ENCODE measurements at places on chromosomes 1 and 21.

DNA sequence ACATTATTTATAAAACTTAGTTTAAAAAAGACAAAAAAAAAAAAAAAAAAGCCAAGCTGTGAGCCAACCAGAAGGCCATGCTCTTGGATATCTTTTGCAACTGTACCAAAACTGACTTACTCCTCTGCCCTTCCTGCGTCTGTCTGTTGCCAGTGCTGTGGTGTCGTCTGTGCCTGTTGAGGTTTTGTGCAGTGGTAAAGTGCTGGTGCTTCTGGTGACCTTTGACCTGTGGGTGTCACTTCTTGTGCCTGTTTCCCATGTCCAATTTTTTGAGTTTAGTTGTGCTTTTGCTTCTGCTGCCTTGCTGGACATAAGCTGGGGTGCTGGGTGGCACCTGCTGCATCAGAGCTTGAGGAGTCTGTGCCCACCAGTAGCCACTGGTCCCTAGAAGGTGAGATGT, 41.4 kb downstream of the RNF187 start:
- no peak for DNase-seq

- DNase-seq: no peak
These were observed 972 bp downstream of the PGBD2 start for GRCh38 chr1:248906753-248907661.

DNA sequence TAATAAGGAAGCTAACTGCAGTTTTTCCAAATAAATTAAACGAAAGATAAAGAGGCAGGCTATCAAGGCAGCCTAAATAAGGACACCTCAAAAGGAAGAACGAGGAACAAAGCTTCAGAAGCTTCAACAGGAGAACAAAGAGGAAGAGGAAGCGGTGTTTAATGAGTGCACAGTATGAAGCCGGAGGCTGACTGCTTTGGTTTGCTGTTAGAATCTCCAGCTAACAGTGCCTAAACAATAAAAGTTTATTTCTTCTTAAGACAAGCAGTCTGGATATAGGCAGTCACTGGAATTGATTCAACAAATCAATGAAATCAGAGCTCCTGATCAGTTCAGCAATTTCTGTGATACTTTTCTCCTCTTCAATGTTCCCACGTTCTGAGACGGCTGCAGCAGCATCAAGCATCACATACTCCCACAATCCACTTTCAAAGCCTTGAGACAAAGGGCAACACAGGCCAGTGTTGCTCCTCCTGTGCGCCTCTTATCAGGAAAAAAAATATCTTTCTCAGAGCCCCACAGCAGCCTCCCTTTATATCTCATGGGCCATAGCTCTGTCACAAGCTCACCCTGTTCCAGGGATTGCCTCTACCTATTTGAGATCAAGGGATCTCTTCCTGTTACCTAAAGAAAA, 365.6 kb upstream of the ST6GALNAC5 start:
- DNase-seq: peak; percentile 68

DNA sequence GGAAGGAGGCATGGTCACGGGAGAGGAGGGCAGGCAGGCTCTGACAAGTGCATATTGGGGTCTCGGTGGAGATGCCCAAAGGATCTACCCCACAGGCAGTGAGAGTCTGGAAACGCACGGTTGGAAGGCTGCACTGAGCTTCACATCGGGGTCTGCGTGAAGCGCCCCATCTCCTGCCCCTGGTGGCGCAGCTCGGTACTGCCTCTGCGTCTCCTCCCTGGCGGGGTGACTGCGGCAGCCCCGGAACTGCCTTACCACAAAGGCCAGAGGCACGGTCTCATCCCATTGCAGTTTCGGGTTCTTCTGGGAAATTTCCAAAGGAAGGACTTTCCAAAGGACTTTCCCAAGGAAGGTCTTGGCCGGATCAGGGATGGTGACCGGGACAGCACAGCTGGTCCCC, 69.2 kb upstream of the AJAP1 start:
- DNase-seq: no peak

DNA sequence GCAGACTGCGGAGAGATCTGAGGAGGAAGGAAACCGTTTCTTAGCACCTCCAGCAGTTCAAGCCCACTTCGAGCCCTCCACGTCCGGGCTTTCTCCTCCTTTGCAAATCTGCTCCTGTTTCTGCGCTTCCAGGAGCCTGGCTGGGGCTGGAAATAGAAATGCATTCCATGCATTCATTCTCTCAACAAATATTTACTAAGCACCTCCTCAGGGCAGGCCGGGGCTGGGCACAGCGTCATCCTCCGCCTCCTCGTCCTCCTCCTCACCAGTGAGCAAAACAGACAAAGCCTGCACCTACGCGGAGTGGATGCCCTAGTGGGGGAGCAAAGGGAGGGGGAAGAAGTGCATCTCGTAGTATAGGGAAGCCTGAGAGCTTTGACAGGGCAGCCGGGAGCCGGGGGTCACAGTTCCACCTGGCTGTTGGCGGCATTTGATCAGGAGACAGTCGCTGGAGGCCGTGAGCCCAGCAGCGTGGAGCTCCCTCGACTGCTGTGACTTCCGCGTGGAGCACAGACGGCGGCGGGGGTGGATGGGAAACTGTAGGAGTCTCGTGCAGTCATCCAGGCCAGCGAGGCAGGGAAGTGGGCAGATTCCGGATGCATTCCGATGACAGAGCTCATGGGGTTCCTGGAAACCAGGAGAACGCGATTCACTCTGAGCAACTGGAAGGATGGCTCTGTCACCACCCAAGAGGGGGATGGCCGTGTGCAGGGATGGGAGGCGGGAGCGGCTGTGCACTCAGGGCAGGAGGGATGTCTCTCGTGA, 93.5 kb downstream of the SIK1 start:
- peak; percentile 3 for DNase-seq

- peak; percentile 60 for DNase-seq
These were observed 300.4 kb upstream of the ZP4 start for GRCh38 chr1:238191170-238191569.

DNA sequence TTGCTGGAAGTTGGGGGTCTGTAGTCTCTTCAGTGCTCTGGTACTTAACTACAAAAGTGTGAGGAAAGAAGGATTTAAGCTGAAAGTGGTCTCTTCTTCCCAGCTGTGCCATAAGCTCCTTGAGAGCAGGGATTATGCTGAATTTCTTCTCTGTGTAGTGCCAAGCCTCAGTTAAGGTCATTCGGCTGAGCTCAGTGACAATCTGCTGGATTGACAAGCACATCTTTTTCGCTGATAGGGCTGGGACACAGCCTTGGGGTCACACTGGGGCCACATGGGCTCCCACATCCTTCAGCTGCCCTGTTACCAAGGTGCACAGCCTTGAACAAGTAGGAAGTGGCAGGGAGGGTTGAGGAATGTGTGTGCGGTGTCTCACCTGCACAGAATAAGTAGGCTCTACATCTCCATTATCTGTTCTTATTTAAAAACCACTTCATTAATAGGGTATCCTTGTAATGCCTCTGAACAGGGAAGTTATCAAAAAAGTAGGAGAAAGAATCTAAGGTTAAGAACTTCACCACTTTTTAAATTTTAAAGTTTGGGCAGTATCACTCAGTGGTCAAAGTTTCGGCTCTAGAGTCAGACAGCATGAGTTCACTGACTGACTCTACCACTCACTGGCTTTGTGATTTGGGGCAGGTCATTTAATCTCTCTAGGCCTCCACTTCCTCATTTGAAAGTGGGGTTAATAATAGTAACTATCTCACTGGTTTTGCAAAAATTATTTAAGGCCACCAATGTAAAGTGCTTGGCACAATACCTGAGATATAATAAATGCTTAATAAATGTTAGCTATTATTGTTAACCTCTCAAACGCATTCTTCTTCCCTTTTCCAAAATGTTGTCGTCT, 10.3 kb downstream of the ZBTB40 start:
- no peak for DNase-seq

DNA sequence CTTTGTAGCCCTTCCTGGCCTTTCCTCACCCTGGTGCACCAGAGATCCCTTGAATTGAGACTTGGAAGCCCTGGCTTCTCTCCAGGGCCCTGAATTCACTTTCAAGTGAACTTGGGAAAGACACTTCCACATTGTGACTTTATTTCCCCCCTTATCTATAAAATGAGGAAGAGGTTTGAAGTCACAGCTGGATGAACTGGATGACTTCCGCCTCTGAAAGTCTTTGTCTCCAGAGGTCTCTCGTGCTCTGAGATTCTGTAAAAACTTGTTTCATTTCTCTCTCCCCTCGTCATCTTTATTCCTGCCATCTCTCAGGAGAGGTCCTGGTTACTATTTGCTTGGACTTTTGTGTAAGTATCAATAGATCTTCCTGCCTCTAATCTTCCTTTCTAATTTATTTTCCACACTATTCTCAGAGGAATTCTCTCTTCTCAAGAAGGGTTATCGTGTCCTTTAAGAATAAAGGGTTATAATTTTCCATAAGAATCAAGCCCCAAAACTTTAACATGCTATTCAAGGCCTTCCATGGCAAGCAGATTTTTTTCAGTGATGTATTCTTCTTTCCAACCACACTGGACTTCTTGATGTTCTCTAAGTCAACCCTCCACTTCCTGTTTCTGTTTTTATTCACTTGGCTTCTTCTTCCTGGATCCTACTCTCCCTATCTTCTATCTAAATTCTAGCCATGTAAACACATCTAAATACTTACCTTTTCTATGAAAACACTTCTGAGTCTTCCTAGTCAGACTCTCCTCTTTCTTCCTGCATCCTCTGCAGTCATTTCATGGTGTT, 6.5 kb upstream of the RPTN start:
- DNase-seq: peak; percentile 28

DNA sequence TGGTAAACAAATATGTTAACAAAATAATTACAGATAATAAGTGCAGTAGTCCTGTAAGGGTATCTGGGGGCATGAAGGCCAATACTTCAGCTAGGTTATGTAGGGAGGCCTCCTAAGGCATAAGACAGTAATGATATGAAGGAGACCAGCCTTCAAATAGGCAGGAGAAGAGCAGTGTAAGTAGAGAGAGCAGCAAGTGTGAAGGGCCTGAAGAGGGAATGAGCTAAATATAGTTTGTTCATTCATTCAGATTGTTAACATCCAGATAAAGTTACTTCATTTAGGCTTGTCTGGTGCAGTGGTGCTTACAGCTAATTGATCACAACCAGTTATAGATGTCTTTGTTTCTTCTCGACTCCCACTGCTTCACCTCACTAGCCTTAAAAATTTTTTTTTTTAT, 71.1 kb downstream of the EPB41 start:
- DNase-seq: no peak

GRCh38 chr1:114250683-114251572, 97.3 kb upstream of the SYT6 start:
- no peak for DNase-seq

- DNase-seq: no peak
These were observed 16.1 kb upstream of the LDLRAP1 start for GRCh38 chr1:25527226-25527846.

- DNase-seq: no peak
These were observed 51.8 kb downstream of the LACTBL1 start for GRCh38 chr1:22920734-22921451.

DNA sequence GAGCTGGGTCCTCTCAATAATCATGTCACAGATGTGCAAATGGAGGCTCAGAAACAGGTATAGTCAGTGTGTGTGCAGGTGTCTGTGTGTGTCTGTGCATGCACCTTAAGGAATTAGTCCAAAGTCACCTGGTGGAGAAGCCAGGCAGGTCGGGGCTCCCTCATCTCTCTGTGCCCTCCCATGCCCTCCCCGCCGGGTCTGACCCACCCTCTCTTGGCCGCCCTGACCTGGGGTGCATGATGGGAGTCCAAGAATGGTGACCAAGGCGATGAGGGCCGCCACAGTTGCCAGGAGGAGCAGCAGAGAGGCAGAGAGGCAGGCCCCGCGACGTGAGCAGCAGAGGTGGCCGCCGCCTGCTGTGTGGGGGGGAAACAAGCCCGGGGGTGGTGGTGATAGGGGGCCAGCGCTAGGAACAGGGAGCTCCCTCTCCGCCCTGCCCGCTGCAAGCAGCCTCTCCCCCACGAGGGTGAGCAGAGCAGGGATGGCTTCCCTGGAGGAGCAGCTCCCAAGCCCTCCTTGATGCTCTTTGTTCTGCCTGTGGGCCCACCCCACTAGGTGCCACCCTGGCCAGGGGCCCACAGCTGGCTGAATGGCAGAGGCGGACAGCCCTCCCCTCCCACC, 3.9 kb downstream of the LDLRAD1 start:
- no peak for DNase-seq

GRCh38 chr1:65090406-65090805, 57.6 kb upstream of the AK4 start:
- DNase-seq: no peak

DNA sequence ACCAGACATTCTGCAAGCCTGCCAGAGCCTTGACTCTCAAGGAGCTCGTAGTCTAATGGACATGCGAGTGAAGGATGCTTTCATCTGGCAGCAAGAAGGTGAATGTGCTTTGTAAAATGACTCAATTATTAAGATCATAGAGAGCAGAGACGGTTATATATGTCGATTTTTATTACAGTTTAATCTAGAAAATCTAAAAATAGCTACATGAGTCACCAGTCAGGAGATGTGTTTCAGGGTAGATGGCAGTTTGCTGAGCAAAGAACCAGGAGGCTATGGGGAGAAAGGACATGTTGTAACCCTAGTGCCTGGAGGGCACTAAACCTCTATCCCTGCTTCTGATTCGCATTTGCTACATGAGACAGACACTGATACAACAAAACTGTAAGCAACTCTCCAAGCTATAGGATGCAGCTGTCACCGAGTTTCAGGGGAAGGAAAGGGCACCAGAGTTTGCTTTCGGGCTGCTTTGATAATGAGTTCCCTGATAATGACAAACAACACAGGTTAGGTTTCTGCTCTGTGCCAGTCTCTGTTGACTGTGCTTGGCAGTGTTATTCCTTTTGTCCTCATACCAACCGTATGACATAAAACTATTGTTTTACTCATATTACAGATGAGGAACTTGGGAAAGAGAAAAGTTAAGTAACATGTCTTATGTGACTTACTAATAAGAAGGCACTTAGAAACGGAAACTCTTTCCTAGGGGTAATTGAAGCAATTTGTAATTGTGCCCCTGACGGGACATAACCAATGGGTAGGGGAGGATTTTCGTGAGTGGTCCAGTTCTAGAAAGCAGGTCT, 43.2 kb downstream of the C1orf198 start:
- peak; percentile 27 for DNase-seq

- no peak for DNase-seq
These were observed 14.4 kb downstream of the SLC41A1 start for GRCh38 chr1:205798577-205798976.

- peak; percentile 26 for DNase-seq
These were observed 759 bp downstream of the AMPD2 start for GRCh38 chr1:109620401-109620791.

DNA sequence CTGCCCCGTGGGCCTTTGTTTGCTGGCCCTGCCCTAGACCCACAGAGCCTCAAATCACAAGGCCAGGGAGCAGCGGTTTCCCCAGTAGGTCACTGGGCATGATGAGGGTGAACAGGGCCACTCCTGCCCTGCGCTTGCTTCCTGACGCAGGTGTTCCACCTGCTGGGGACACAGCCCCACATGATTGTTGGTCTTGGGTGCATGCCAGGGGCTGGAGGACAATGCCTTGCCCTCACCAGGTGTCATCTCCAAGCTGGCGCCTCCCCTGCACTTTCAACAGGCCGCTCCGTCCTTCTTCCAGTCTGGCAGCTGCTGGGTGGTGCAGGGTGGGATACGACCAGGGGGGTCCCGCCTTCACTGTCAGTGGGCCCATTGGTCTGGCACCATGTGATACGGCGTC, 24.3 kb downstream of the IL10RB start:
- no peak for DNase-seq

GRCh38 chr1:180343921-180344769, 114.1 kb downstream of the LHX4 start:
- DNase-seq: peak; percentile 89
